ENCODE measurements at places on chromosomes 1 and 21. TPM values are rescaled to one million over a fixed set of nuclear protein-coding genes. Genes with fewer than 3 reads are reported as not detected.

The FAM163A gene
- polyA plus RNA-seq = not detected

The RUNX3 gene
- polyA plus RNA-seq = 83.7 TPM

The GPR153 gene
- 0.58 TPM for polyA plus RNA-seq

DNA sequence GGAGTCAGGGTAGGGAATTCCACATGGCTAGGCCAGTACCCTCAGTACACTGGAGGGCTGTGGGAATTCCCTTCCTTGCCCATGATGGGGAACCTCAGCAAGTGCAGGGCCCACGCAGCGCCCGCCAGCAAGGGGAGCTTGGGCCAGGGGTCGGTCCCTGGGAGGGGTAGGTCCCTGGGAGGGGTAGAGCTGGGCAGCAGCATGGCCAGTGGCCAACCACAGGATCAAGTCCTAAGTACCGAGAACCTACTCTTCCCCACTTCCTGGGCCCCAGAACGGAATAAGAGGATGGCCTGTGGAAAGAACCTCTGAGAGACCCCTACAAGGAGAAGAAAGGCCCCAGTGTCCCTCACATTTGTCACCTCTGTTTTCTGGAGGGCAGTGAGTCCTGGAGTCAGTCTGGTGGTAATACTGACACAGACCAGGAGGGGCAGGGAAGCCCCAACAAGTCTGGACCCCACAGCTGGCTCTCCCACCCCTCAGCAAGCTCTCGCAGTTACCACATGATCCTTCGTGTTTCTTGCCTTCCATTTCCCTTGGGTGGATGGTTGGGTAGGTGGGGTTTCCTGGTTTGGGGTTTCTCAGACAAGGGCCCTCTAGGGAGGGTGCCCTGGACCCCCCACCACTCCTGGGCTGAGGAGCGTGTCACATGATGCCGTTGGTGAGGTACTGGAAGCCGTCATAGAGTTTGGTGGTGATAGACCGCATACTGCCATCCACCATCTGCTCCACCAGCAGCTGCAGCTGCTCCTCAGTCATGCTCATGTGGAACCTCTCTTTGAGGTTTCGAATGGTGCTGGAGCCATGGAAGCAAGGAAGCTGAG is 10.3 kb downstream of the ZNF687 start:
- H3K27me3 ChIP-seq = peaks cover 21% of the 10 kb centered on the region
- DNase-seq = peak; percentile 81
- peaks cover 7% of the 10 kb centered on the region for H3K36me3 ChIP-seq

DNA sequence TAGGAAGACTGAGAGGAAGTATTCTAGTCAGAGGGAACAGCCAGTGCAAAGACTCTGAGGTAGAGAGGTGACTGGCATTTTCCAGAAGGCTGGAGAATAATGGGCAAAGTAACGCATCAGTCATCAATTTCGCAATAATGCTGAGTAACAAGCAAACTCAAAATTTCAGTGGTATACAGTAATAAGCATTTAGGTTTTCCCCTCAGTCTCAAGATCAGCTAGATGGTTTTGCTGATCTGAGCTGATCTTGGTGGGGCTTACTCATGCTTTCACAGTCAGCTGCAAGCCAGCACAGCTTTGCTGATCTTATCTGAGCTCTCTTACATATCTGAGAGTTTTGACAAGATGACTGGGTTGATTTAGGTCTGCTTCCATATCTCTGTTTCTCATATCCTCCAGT is 108.7 kb downstream of the TSEN15 start:
- peaks cover under 1% of the 10 kb centered on the region for H3K4me1 ChIP-seq
- no peak overlapping the region for H3K27ac ChIP-seq
- H3K27me3 ChIP-seq = peaks cover 2% of the 10 kb centered on the region
- DNase-seq = no peak

DNA sequence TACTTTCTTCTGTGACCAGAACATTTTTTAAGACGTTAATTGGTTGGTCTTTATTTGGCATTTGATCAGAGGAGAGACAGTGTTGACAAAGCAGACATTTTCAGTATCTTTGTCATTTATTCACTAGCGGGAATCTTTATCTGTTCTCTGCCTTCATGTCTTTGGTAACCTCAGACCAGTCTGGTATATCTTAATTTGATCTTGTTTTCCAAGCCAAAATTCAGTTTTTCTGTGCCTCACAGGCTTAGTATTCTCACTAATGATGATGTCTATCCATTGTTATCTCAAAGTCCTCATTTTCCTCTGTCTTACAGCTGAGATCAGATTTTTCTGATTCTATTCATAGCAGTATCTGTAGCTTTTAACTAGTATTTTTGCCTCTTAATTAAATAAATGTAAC is 158.7 kb downstream of the GPR52 start:
- H3K36me3 ChIP-seq = peaks cover 18% of the 10 kb centered on the region
- no peak overlapping the region for H3K27ac ChIP-seq
- H3K4me3 ChIP-seq = no peak overlapping the region
- no peaks in the 10 kb centered on the region for H3K27me3 ChIP-seq

DNA sequence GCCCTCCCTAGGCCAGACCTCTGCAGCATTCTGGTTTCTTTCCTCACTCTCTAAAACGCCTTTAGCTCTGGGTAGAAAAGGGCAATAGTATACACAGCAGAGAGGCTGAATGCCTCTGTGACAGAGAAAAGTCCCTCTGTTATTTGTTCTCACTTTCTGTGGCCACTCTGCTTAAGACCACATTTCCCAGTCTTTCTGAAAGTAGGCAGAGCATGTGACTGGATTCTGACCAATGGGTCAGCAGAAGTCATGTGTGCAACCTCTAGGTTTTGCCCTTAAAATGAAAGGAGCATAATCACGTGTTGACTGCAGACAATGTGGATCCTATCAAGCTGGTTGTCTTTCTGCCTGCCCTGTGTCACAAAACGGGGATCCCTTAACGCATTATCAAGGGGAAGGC is 79.7 kb upstream of the MARK1 start:
- no peaks in the 10 kb centered on the region for H3K36me3 ChIP-seq
- no peak for DNase-seq
- H3K4me1 ChIP-seq = no peaks in the 10 kb centered on the region
- H3K4me3 ChIP-seq = no peak overlapping the region
- H3K27me3 ChIP-seq = peaks cover 8% of the 10 kb centered on the region

GRCh38 chr1:74728736-74729135 is 4.1 kb downstream of the CRYZ start:
- peak overlapping the region; percentile 50 for H3K27ac ChIP-seq
- H3K4me1 ChIP-seq = peaks cover 78% of the 10 kb centered on the region
- H3K4me3 ChIP-seq = no peak overlapping the region
- peaks cover 10% of the 10 kb centered on the region for H3K27me3 ChIP-seq

DNA sequence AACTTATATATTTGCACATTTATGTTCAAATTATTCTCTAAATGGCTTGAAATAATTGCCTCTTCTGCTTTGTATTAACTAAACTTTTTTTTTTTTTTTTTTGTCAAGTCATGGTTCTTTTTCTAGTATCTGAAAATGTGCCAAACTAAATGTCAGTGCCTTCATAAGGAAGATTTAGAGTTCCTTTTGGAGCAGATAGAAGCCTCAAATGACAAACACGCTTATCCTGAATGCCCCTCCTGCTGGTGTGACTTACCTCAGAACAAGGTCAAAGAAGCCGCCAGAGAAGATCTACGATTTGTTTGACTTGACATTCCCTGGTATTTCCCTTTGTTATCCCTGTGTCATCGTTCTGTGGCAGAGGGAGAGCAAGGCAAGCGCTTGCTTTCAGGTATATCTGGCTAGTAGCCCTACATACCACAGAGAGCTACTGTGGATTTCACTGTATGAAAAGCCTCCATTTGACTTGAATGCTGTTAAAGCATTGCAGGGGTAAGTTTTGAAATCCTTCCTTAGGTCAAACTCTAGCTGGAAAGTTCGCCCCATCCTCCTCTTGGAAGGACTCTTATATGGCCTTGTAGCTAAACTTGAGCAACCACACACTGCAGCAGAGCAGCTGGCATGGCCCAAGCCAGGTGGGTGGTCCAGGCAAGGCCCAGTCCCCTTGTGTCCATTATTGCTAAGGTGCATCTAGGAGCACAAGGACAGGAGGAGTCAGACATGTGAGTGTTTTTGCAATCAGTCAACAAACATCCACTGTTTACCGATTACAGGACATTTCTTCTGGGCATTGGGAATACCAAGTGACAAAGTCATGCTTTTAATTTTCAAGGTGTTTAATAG is 285.4 kb upstream of the USP25 start:
- no peak overlapping the region for H3K4me3 ChIP-seq
- H3K27me3 ChIP-seq = peaks cover under 1% of the 10 kb centered on the region
- no peaks in the 10 kb centered on the region for H3K36me3 ChIP-seq
- H3K27ac ChIP-seq = no peak overlapping the region
- H3K4me1 ChIP-seq = no peaks in the 10 kb centered on the region

DNA sequence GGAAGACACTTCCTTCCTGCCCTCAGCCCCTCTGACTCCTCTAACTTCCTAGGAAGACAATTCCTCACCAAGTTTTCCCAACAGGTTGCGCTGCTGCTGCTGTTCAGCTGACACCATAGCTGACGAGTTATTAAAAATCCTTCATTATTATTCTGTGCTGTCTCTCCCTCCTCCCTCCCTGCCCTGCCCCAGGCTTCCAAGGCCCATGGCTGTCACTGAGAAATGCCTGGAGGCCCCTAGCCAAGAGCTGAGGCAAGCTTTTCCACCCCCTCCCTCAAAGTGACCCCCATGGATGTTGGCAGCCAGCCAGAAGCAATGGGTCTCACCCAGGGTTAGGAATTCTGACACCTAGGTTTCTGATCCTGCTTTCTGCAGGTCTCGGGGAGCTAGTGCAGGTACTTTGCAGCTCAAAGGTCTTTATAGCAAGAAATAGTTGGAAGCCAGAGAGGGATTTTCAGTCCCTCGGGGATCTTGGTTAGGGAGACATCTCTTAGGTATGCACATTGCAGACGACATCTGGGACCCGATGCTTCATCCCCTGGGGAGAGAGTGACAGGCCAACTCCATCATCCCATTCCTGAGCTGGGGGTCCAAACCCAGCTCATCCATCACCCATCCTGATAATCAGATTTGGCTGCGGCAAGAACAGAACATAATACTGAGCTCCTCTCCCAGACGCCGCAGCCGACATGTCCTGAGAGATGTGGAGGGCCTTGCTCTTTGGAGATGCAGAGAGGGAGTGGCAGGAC is 65.0 kb downstream of the KIRREL1 start:
- peaks cover 5% of the 10 kb centered on the region for H3K27me3 ChIP-seq
- no peak for DNase-seq
- H3K27ac ChIP-seq = no peak overlapping the region
- H3K4me3 ChIP-seq = no peak overlapping the region
